ENCODE measurements at places on chromosomes 11 and 22.

- no peak for DNase-seq
These were observed 28.0 kb downstream of the SGSM1 start for GRCh38 chr22:24833881-24834495.

DNA sequence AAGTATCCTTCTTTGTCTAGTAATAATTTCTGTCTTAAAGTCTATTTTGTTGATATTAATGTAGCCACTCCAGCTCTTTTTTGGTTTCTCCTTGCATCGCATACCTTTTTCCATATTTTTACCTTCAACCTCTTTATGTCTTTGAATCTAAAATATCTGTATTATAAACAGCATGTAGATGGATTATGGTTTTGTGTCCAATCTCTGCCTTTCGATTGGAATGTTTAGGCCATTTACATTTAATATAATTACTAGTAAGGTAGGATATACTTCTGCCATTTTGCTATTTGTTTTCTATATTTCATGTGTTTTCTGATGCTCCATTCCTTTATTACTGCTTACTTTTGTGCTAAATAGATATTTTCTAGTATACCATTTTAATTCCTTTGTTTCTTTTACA, 39.5 kb downstream of the TMPRSS5 start:
- DNase-seq, result no peak

DNA sequence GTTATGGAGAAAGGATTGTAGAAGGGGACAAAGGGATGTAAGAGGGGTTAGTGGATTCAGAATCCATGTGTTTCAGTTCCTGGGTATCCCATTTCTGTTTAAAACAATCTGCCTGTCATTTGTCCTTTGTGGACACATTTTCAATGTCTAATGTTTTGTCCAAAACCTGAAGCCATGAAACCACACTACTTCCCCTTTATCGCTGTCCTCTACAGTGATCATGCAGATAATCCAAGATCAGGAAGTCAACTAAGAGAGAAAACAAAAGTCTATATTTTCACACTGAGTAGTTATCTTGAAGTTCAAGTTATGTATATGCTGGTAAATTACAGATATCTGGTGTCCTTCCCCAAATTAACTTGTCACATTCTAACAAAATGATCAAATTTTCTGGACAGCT, 457.0 kb downstream of the NTM start:
- DNase-seq, result no peak

- DNase-seq, result peak; percentile 22
These were observed 19.3 kb downstream of the GTPBP1 start for GRCh38 chr22:38724926-38725571.

DNA sequence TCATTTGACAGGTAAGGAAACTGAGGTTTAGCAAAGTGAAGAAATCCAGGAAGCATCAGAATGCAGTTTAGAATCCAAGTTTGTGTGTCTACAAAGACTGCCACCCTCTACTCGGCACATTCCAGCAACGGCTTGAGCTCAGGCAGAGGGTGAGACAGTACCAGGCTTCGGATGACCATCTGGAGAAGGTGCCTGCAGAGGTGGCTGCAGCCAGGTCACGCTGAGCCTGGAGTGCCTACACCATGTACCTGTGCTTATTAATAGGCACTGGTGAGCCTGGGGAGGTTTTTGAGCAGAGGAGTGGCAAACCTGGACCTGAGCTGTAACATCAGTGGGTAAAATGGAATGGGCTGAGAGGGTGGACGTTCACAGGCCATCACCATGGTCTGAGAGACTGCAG, 4.7 kb downstream of the FXYD6 start:
- DNase-seq, result no peak

GRCh38 chr11:9109858-9110731, 18.7 kb upstream of the SCUBE2 start:
- no peak for DNase-seq

DNA sequence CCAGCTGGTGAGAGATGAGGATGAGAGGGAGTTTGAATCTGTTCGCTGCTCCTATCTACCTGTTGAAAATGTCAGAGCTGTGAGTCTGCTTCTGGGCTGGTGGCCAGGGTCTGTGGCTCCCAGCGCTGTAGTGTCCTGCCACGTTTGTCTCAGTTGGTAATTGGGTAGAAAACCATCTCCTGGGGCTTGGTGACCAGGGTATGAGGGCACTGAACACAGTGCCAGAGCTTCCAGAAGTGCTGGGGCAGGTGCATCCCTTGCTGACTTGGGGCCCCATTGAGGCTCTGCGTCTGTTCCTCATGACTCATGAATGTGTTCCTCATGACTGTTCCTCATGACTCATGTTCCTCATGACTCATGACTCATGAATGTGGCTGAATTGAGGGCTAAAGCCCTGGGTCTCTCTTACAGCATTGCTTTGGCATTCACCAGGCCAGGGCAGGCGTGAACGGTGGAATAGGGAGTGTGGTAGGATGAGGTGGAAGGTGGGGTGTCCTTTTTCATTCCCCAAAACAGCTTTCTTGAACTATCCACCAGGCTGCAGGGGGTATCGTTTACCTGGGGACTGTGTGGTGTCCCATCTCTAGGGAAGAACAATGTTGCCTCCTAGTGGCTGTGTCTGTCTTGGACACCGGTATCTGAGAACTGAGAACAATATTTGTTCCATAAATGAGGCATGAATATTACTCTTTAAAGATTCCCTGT, 139.5 kb downstream of the COMMD9 start:
- peak; percentile 99 for DNase-seq

GRCh38 chr11:17015627-17016126, 1.5 kb upstream of the PLEKHA7 start:
- DNase-seq, result no peak

DNA sequence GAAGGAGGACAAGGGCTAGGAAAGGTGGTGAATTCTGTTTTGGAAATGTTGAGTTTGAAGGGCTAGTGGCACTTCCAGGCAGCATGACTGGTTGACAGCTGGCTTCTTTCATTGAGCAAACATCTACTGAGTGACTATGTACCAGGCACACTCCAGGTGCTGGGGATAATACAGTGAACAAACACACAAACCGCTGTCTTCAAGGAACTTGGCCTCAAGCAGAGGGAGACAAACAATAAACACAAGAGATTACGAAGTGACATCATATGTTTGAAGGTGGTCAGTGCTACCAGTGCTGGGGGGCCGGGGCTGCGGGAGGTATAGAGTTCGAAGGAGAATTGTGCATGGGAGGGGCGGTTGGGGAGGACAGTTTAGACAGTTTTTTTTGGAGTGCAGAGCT, 197.0 kb upstream of the SORL1-AS1 start:
- no peak for DNase-seq

DNA sequence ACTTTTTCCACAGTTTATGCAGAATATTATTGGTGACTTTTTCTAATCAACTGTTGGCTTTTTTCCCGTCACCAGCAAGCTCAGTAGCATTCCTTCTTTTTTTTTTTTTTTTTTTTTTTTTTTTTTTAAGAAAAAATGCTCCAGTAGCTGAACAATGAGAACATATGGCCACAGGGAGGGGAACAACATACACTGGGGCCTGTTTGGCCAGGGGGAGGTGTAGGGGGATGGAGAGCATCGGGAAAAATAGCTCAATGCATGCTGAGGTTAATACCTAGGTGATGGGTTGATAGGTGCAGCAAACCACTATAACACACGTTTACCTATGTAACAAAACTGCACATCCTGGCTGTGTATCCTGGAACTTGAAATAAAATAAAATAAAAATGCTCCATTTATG, 82.5 kb downstream of the ARHGAP42 start:
- no peak for DNase-seq

- no peak for DNase-seq
These were observed 23.0 kb upstream of the ZC3H12C start for GRCh38 chr11:110070176-110070575.

- DNase-seq, result no peak
These were observed 94.8 kb upstream of the APOA1 start for GRCh38 chr11:116932181-116932580.

- DNase-seq, result no peak
These were observed 38.0 kb downstream of the JHY start for GRCh38 chr11:122920579-122920978.

- DNase-seq, result peak; percentile 89
These were observed 798 bp downstream of the AMPD3 start for GRCh38 chr11:10455637-10456487.

GRCh38 chr11:133072378-133072777, 459.9 kb downstream of the OPCML start:
- no peak for DNase-seq

- peak; percentile 91 for DNase-seq
These were observed at the start of gene NUP50 for GRCh38 chr22:45163451-45164269. Gene NUP50 (plus strand): TSS chr22:45163925. CDS start chr22:45168178, 4,253 bp downstream.

- DNase-seq, result no peak
These were observed 95.9 kb downstream of the ENTHD1 start for GRCh38 chr22:39797528-39798147.

DNA sequence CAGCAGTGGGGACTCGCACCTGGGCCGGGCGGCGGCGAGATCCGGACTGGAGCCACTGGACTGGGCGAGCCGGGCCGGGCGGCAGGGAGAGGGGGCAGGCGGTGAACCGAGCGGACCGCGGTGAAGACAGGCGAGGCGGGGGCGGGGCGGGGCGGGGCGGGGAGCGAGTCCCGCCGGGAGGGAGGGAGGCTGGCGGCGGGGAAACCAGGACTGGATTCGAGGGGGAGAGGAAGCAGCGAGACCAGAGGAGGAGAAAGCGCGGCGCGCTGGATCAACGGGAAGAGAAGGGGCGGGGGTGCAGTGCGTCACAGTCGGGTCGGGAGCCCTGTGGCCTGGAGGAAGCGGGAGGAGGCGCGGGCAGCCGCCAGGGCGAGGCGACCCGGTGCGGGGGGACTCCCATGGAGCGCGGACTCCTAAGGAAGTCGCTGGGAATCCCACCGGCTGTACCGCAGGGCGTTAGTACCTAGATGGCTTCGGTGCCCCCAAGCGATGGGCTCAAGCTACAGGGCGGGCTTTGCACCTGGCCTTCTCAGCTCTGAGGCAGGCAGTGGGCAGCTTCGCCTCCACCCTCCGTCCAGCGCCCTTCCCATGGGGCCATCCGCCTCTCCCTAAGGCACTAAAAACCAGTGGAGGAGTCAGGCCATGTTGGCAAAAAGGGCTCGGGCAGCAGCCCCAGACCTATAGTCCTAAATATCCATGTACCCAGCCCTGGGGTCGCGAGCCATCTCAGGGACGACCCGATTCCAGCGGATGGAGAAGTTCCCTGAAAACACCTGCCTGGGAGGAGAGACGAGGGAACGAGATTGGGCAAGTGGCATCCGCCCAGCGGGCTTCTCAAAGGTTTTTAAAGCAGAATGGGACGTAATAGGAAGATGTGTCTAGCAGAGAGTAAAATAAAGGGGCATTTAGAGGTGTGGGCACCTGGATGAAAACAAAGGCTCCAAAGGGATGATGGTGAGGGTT, at the start of gene TMEM121B:
Gene TMEM121B, minus strand, starts transcription at position 128 of the 963 bp plus-strand sequence. CDS start 233 bp downstream, outside the sequence.
- DNase-seq, result peak; percentile 36

DNA sequence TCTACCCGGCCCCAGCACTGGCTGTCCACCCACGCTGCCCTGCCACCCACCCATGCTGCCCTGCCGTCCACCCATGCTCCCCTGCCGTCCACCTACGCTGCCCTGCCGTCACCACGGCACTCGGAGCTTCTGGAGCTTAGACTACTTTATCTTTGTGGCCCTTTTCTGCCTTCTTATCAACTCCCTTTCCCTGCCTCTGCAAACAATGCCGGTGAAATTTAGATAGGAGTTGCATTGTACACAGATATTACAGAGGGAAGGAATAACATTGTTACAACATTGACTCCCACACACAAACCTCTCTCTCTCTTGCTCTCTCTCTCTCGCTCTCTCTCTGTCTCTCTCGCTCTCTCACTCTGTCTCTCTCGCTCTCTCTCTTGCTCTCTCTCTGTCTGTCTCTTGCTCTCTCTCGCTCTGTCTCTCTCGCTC, 33.7 kb upstream of the BRSK2 start:
- DNase-seq, result no peak

GRCh38 chr11:104728927-104729326, 169.3 kb downstream of the CASP12 start:
- no peak for DNase-seq

DNA sequence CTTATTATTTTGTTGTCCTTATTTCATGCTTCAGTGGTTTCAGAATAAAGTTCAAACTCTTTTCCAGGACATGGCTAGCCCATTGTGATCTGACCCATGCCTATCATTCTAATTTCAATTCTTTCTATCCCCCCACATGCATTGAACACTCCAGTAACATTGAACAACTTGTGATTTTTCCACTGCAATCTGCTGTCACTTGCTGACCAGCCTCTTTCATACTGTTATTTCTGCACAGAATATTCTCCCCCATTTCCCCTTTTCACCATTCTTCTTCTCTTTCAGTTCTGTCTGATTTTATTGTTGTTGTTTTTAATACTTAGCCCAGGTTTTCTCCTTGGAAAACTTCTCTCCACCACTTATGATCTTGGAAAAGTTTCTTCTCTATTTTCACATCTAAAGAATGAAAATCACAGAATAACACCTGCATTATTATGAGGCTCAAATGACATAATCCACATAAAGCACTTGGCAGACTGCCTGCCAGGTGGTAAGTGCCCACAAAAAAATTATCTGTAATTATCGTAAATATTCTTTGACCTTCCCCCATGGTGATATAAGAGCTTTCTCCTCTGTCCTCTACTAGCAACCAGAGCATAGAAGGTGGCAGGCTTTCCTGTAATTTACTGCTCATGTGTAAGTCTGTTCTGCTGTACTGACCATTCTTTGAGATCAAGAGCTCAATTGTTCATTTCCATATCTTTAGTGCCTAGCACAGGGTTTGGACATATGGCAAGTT, 51.9 kb upstream of the EED start:
- DNase-seq, result no peak

DNA sequence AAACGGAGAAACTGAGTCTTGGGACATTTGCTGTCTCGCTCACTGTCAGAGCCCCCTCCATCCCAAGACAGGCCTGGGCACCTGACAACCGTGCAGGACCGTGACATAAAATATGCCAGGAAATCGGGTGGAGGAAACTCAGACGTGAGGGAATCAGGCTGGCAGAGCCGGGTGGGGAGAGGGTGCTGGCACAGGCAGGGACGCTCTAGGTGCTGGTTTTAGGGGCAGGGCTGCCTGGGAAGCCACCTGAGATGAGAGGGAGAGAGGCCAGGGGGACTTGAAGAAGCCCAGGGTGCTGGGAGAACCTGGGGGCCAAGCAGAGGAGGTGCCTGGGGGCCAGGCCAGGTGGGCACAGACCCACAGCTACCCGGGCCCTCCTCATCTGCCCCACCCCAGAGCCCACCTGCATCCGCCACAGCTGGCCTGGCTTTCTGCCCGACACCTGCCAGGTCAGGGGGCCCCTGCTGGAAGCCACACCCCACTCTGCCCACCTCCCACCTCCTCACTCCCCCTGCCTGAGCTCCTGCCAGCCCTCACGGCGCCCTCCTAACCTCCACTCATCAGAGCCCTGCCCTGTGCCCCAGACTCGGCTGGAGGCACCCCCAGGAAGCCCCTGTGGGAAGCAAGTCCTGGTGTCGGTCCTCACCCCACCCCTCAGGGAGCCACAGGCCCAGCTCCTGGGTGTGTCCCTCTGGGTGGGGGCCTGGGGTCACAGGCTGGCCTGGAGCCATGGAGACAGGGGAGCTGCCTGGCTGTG, 27.3 kb upstream of the MUC5AC start:
- no peak for DNase-seq

DNA sequence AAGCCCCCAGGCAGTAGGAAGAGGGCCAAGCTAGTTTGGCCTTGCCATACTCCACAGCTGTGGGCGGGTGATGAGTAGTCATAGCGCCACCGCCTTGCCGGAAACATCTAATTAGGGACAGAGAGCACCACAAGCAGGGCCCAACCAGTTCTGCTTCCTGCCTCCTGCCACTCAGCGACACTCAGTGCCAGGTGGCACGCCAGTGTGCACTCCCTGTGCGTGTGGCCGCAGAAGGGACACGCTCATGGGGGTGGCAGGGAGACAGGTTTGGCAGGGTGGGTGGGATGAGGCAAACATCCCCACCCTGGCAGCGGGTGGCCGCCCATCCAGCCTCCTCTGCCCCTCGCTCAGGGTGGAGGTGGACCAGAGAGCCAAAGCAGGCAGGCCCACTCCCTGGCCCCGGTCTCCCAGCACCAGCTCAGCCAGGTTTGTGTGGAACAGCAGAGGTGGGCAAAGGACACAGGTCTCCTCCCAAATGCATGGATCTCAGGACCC, 4.9 kb downstream of the OVOL1 start:
- DNase-seq, result no peak
